NCI-H1105 (cell line): ENCODE measurements at places on chromosomes 6 and 20.
A peak's percentile ranks its signal among the peaks of the same experiment; 100 is the strongest.

- no peak for DNase-seq
Observed at GRCh38 chr20:64188091-64188490, 23.8 kb downstream of the MYT1 start.

DNA sequence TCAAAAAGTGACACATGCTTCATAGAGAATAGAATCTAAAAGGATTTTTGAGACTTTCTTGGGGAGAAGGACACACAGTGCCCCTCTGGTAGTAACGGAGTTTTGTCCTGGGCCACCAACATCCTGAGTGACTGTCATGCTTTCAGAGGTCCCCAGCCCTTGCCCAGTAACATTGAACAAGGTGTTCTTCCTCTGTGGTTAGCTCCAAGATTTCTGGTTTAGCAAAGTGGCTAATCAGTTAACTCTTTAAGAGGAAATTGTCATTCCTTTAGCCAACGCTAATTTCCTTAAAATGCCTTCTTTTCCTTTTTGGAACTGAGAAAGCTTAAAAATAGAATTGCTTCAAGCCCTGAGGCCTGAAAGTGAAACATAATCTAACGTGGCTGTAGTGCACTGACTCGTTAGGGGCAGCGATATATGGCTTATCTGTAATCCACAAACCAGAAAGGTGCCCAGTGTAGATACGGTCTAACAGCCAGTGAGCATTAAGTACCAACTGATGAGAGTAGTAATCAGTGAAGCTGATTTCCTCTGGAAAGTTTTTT is 7.8 kb downstream of the E2F3 start:
- no peak for DNase-seq

GRCh38 chr6:162711376-162711775 is 16.2 kb downstream of the PRKN start:
- DNase-seq: no peak

DNA sequence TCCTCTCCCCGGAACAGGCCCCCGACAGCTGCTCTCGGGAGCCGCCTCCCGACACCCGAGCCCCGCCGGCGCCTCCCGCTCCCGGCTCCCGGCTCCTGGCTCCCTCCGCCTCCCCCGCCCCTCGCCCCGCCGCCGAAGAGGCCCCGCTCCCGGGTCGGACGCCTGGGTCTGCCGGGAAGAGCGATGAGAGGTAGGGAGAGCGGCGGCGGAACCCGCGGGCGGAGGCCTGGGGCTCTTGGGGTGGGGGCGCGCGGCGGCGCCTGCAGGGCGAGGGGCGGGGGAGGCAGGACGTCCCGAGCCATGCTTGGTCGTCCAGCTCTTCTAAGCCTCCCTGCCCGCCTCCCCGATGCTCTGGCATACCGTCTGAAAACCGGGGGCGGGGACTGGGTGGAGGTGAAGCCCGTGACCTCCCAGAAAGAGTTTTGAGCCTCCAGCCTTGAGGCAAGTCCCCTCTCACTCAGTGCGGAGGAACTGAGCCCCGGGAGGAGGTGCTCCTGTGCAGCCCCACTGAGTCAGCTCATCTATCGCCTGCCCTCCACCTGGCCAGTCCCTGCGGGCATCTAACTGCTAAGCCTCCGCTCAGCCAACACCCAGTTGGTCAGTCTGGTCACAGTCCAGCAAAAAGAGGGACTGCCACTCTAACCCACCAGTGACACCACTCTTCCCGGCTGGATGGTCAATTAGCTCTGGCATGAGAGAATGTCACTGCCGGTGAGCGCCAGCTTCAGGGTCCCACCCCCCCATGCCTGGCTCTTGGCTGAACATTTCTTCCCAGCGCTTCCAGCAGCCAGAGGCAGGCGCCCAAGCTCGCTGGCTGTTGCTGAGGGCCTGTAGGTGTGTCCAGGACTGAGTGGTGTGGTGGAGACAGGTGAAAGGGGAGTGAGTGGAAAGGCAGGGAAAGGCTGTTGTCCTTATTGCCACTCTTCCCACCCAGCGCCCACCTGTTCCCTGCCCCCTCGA is 482 bp downstream of the DDR1 start:
- no peak for DNase-seq

DNA sequence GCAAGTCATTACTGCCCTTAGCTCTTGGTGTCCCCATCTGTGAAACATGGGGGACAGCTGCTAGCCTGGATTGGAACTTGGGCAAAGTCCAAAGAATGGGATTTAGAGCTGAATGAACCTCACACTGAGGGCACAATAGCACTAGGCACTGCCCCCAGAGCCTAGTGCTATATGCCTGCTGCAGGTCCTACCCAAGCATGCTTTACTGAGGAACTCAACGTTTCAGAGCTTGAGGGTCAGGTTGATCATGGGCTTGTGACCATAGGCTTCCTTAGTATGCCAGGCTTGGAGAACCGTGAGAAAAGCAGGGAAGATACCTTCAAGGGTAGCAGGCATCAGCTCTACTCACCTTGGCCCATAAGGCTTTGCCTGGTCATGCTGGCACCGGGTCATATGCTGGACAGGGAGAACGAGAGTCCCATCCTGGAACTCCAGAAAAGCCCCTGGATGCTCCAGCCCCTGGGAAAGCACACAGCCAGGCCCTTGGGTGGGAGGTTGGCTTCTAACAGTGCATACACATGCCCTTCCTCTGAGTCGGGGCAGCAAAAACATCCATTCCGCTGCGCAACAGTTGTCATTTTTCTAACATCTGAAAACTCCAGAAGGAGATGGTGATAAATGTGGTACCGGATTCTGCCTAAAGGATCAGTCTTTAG is 29.7 kb downstream of the EIF2S2 start:
- DNase-seq: no peak

- no peak for DNase-seq
Observed at GRCh38 chr20:7375905-7376304, 564.4 kb downstream of the HAO1 start.

DNA sequence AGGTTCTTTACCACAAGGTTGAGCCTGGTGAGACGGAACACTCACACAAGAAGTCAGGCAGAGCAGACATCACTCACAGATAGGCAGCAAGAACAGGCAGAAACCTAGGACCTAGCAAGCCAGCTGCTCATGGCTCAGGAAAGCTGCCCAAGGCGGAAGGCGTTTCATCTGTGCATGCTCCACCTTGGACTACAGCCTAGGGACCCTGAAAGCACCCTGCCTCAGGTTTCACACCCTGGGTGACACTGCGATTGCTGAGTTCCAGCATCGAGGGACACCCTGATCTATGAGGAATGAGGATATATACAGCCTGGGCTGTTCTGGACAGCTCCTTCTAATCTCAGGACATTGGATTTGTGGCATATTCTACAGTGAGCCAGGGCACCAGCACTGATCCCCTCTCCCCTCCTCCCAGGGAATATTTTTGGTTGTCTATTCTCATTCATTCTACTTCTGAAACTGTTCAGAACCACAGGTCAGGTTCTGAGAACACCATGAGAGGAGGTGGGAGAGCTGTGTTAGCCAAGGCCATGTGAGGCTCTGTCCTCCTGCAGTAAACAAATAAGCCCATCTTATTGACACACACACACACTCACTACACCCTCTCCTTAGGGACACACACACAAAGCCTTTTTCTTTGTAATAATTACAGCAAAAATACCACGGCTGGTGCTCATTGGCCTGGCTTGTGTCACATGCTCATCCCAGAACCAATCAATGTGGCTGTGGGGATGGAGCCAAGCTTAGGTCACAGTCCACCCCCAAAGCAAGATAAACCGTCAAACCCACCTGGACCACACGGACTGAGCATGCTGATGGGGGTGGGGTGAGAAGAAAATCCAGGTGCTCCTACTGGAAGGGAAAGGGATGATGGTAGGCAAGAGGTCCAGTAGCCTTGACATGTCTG is 26.3 kb upstream of the PMEPA1 start:
- no peak for DNase-seq

DNA sequence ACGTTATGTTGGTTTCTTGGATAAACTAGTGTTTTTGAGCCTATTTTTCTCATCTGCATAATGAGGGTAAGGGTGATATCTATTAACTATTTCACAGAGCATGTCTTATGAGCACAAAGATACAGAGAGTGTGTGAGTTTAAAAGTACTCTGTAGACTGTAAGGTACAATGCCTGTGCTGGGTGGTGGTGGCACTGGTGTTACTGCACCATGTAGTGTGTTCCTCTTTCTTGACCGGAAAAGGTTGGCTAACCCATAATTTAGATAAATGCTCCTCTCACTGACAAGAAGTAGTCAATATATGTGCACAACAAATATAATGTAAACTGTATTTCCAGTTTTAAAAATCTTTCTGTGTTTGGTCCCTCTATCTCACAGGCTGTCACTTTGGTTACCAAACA is 116.2 kb upstream of the MMS22L start:
- DNase-seq: no peak

DNA sequence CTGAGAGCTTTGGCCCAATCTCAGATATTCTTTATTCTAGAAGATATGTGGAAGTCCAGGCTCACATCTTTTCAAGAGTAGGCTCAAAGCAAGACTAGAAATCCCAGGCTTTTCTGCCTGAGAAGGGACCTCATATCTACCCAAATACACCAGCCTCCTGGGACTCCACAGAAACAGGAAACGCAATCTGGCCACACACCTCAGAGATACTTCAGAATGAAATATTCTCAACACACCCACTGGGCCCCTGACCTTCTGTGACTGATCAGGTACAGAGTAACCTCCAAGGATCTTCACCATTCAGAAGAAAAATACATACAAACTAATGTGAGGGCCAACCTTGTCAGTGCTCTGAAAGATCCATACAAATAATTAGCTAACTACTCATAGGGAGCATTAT is 183.2 kb downstream of the HIVEP2 start:
- DNase-seq: no peak

GRCh38 chr6:37889486-37889885 is 70.0 kb downstream of the ZFAND3 start:
- no peak for DNase-seq

DNA sequence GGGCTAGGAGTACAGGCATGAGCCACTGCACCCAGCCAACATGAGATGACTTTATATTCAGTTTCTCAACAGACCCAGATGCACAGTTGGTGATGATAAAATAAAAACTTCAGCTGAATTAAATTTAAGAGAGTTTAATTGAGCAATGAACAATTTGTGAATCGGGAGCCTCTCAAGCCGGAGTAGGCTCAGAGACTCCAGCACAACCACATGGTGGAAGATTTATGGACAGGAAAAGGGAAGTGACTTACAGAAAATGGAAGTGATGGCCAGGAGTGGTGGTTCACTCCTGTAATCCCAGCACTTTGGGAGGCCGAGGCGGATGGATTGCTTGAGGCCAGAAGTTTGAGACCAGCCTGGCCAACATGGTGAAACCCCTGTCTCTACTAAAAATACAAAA is 10.4 kb upstream of the BCAS4 start:
- DNase-seq: no peak

- DNase-seq: peak; percentile 10
Observed at GRCh38 chr20:53763707-53764414, 170.2 kb upstream of the ZNF217 start.

DNA sequence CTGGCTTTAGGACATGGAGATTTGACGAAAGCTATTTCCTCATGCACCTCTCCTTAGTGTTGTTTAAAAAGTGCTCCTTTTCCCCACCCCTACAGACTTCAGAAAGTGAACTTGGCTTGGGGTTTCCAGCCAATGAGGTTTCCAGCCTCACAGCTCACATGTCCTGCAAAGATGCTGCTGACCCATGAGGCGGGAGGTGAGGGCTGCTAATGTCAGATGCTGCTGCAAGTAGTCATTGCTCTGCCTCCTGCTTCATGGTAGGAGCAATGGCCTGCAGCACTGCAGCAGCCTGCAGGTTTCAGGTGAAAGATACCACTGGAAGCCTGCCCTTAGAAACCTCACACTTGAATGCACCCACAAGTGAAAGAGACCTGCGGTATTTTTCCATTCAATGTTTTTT is 112.8 kb downstream of the LAMP5 start:
- DNase-seq: no peak

DNA sequence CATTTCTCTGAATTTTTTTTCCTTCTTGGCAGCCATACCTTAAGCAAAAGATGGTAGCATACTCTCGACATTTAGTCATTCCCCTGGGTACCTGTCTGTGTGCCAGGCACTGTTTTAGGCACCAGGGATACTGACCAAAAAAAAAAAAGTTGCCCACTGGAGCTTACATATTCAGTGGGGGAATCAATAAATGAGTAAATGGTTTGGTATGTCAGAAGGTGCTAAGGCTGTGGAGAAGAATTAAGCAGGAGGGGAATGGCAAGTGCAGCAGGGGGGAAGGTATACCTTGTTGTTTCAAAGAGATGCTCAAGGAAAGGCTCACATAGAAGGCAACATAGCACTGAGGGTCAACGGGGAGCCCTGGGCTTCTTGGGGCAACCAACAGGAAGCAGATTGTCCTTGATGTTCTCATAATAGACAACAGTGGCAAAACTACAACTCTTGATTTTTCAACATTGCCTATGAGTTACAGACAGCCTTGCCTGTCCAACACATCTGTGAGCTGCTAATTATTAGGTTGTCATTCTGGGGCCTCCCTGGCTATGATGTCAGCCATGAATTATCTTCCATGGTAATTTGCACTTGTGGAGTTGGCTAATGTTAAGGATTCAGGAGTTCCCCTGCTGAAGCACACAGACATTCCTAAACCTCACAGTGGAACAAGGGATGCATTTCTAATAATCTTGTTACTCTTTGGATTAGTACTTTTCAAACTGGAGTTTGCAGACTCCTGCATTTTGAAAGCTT is 19.6 kb downstream of the NT5E start:
- DNase-seq: no peak
